NCI-H2081 (cell line): ENCODE measurements at places on chromosomes 11 and 22.

- no peak for DNase-seq
These were observed 75.7 kb downstream of the SIK3 start for GRCh38 chr11:117022526-117022925.

DNA sequence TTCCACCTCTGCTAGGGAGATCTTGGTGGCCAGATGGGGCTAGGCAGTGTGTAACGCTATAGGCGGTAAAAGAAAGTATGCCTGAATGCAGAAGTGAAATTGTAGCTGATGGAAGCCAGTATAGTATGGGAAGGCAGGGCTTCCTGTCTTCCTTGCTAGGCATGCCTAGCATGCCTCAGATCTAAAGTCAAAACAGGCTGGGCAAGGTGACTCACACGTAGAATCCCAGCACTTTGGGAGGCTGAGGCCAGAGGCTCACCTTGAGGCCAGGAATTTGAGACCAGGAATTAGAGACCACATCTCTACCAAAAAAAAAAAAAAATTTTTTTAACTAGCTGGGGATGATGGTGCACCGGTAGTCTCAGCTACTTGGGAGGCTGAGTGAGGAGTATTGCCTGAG is 281.7 kb upstream of the MTNR1B start:
- DNase-seq, result no peak

DNA sequence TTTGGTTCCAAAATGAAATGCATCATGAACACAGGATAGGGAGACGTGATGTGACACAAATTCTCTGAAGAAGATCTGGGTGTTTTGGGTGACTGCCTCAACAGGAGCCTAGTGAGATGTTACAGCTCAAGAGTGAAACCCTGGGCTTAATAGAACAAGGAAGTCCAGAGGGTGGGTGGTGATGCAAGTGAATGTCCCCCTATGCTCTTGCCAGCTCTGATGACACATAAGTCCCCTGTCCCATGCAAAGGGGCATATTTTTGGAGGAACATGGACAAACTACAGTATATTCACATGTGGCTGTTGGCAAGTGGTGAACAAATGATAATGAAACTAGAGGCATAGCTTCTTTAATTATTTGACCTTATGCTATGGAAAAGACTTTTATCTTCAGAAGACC is 9.2 kb downstream of the CRTAM start:
- DNase-seq, result no peak

DNA sequence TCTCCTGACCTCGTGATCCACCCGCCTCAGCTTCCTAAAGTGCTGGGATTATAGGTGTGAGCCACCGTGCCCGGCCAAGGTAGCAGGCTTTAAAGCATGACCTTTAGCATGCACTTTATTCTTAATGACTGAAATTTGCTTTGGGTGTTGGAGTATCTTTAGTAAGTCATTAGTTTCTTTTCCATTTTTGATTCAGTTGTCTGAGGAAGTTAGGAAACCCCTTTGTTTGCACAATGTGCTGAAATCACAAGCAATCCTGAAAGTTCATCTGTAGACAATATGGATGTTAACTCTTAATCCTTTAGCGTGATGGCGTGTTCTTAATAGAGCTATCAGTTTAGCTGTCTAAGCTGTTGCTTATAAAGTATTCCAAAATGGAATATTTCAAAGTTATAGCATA is 16.8 kb downstream of the SDHD start:
- no peak for DNase-seq

DNA sequence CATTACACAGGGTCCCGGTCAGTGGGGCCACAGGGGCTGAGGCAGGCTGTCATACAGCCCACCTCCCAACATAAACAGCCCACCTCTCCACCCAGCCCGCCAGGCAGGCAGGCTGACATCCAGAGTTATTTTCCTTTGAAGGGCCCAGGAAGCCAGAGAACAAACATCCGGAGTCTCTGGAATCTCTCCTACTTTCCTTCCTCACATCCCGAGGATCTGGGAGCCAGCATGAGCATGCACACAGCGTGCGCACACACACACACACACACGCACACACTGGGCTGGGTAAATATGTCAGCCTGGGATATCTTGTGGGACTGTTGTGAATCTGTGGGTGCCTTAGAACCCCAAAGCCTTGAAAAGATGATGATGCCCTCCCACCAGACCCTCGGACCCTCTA is 55.4 kb downstream of the PDE2A start:
- no peak for DNase-seq

- no peak for DNase-seq
These were observed 16.8 kb downstream of the CUL5 start for GRCh38 chr11:108025387-108026080.
